GM23248 (cell line): ENCODE measurements at places on chromosomes 12 and 14.

- DNase-seq, result peak; percentile 82
These were observed 117.1 kb downstream of the SLC25A47 start for GRCh38 chr14:100440207-100440631.

- no peak for DNase-seq
These were observed 33.0 kb downstream of the KLHL28 start for GRCh38 chr14:44928793-44929192.

GRCh38 chr14:100078216-100078803 is 13.1 kb downstream of the EVL start:
- no peak for DNase-seq

- no peak for DNase-seq
These were observed 42.6 kb downstream of the CCDC92 start for GRCh38 chr12:123929946-123930583.

GRCh38 chr14:29351996-29352705 is 575.5 kb downstream of the PRKD1 start:
- DNase-seq, result no peak
